ENCODE measurements at places on chromosomes 11 and 22.

DNA sequence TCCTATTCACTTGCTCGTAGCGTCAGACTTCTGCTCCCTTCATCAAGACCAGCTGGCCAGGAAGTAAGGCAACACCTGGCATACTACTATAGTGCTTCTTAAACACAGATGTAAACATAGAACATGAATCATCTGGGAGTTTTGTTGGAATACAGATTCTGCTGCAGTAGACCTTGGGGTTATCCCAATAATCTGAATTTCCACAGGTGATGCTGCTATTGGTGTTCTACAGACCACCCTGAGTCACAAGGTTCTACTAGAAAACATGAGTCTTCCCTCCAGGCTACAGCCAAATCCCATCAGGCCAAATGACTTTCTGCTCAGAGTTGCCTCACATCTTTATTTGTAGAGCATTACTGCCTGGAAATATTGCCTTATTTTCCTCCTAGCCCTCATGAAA, 175.2 kb downstream of the NELL1 start:
- no peak for DNase-seq

- DNase-seq, result no peak
Observed at GRCh38 chr11:133895551-133895950, 50.2 kb upstream of the SPATA19 start.

- no peak for DNase-seq
Observed at GRCh38 chr11:78208257-78209165, 19.8 kb downstream of the USP35 start.

DNA sequence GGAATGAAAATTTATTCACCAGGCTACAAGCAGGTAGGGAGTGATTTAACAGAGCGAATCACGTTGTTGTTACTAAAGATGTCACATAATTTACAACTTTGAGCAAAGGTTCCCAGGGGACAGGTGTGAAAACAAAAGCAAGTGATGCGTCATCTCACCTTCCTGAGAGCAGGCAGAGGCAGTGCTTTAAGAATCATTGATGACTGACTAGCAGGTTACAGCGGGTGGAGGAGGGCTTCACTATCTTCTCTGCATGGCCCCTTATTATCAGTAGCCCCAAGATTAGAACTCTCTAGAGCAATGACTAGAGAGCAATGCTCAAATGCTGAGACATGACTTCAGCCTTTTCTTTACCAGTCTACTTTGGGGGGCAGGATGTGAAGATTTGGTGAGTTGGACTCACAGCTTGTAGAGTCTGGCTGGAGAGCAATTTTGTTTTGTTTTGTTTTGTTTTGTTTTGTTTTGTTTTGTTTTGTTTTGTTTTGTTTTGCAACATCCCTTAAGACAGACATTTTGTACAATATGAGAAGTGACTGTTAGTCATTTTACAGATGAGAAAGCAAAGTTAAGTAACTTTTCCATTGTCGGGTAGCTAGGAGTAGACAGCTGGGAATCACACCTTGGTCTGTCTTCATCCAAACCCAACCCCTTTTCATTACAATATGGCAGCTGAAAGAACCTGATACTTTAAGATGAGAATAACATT, 84.8 kb downstream of the SLC1A2 start:
- no peak for DNase-seq

- DNase-seq, result no peak
Observed at GRCh38 chr11:19672586-19673206, 39.9 kb upstream of the NAV2 start.

DNA sequence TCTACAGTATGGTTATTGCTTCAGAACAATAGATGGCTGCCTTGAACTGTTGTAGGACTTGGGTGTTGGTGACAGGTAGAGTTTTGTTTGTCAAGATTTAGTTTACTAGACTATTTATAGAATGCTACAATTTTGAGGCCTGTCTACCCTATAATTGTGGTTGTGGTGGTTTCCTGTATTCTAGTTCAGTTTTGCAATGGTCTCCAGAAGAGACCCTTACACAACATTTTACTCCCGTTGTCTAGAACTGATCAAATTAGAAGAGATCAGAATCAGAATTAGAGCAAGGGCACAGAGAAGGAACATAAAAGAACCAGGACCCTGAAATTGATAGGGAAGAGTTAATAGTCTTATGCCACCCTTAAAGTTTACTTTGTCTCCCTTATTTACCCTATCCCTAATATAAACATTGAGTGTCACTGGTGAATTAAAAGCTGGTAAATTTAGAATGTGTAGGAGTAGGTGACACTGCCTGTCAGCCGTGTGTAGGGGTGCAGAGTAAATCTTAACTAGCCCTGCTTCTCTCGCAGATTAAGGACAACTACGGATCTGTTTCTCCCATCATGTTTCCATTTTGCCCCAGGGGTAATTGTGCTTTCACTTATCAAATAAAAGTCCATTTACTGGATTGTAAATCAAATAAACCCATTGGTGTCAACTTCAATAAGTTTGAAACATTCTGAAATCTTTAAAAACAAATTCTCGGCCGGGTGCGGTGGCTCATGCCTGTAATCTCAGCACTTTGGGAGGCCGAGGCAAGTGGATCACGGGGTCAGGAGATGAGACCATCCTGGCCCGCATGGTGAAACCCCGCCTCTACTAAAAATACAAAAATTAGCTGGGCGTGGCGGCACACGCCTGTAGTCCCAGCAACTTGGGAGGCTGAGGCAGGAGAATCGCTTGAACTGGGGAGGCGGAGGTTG, 10.9 kb upstream of the PHLDB1 start:
- DNase-seq, result no peak

- DNase-seq, result no peak
Observed at GRCh38 chr11:39174196-39174595, 2285.3 kb downstream of the LRRC4C start.

DNA sequence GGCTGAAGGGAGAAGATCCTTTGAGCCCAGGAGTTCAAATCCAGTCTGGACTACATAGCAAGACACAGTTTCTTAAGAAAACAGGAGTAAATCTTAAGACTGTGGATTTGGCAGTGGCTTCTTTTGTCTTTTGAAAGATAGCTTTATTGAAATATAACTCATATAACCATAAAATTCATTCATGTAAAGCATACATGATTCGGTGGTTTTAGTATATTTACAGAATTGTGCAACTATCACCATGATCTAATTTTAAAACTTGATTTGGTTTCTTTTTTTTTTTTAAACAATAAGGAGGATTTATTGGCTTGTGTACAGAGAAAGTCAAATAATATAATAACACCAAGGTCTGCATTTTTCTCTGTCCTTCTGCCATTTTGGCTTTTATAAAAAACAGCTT, 23.1 kb upstream of the PSMA1 start:
- no peak for DNase-seq

GRCh38 chr11:8354622-8355415, 91.1 kb upstream of the LMO1 start:
- no peak for DNase-seq

DNA sequence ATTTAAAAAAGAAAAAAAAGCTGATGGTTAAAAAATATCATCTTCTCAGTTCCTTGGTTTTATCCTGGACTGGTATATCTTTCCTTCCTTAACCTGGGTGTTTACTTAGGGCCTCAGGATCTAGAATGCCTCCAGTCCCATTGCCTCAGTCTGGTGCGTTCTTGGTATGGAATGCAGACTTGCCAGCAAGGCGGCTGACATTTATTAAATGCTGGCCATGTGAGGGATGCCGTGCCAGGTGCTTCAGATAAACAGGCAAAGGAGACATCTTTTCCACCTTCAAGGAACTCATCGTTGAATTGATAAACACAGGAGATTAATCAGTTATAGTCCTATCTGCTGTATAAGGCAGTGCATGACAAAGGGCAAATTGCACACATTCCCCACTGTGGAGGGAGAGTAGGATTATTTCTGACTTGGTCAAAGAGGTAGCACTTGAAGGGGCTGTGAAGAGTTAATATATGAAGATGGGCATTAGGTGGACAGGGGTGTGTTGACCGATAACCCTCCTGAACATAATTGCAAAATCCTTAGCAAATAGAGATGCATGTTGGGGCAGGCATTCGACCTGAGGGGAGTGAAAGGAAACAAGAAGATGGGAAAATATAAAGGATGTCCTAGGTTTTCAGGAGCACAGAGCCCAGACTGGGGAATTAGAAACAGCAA, 54.4 kb downstream of the ALX4 start:
- no peak for DNase-seq

DNA sequence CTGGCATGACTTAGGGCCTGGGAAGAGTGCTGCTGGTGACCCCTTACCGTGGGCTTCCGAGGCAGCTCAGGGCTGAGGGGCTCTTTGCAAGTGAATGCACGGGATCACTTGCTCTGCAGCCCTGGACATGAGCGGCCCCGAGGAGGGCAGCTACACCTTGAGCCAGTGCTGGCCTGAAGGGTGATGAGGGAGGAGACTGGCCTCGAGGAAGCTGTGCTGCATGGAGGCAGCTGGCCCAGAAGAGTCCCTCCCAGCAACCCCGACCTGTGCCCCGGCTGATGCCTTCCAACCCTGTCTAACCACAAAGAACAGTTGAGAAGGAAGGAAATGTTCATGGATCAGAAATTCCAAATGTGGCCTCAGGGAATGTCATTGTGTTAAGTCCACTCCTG, 45.2 kb downstream of the TBX1 start:
- DNase-seq, result no peak

GRCh38 chr11:58659404-58659803, 36.9 kb downstream of the CNTF start:
- no peak for DNase-seq

DNA sequence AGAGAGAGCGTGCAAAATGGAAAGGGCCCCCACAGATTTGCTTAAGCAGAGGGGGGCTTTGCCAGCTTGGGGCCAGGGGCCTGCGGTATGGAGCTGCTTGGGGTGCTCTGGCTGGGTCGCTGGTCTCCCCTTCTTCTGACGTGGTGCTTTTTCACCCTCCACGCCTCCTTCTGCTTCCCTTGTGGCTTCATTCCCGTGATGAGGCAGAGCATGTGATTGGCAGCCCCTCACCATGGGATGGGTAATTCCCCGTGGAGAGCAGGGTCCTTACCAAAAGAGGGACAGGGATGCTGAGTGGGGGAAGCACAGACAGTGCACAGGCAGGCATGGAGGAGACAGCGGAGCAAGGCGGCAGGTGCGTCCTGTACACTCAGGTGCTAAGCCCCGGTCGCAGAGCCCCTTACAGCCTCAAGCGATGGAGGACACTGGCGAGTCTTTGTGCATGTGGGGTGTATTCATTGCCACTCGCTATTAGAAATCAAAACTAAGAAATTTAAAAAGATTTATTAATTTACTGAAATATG, 19.9 kb upstream of the GRAMD4 start:
- no peak for DNase-seq

DNA sequence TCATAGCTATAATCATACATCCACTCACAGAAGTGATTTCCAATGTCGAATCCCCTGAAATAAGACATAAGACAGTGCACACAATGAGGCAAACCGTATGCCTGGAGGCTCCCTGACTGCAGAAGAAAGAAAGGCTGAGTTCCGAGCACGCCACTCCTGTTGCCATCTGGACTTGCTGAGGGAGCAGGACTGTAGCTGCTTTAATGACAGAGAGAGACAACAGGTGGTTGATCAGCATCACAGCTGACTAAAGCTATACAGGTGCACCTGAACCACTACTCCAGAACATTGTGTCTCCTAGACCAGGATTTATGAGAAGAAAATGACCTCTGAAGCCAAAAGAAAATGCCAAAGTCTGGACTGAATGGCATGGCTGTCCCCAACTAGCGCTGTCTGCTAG, 27.0 kb downstream of the TCIRG1 start:
- DNase-seq, result no peak

DNA sequence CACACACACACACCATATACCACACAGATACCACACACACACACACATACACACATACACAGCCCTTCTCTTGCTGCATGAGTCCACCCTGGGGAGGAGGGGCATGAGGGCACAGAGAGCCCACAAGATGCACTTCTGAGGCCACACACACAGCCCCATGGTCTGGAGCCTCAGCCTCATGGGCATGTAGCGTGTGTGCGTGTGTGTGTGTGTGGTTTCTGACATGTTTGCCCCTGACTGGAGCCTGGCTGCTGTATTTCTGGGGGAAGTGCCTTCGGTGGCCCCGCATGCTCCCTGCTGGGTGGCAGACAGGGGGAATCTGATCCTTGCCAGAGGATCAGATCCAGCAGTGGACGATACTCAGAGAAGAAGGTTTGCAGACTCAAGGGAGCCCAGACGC, 97.0 kb upstream of the PRR5 start:
- DNase-seq, result no peak

GRCh38 chr22:42892571-42893316, 35.7 kb upstream of the ARFGAP3 start:
- no peak for DNase-seq

DNA sequence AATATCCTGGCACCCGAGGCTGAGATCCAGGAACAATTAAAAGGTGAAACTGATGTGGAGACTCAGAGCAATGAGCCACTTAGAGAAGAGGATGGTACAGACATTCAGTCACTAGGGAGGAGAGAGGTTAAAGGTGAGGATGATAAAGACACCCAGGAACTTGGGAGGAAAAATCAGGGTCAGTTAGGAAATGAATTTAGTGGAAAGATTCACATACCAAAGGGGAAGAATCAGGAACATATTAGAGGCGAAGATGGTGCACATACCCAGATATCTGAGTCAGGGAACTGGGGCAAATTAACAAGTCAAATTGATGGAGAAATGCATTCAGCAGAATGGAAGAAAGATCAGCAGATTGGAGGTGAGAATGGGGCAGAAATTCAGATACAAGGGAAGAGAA, 4.1 kb upstream of the MEI1 start:
- DNase-seq, result no peak

DNA sequence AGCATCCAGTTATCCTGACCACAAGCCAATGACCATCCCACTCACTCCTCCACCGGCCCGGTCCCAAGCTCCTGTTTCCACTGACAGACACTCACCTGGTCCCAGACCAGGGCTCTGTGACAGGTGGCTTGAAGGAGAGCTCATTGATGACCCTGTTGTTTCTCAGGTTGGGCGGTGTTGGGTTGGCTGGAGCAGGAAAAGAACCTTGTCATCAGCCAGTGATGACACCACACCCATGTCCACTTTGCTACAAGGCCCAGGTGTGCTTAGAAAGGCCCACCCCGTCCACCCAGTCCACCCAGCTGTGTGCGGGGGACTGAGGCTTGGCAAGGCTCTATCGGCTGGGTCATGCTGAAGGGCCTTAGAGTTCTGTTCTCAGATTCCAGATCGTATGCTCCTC, 42.9 kb downstream of the GAB4 start:
- DNase-seq, result no peak

DNA sequence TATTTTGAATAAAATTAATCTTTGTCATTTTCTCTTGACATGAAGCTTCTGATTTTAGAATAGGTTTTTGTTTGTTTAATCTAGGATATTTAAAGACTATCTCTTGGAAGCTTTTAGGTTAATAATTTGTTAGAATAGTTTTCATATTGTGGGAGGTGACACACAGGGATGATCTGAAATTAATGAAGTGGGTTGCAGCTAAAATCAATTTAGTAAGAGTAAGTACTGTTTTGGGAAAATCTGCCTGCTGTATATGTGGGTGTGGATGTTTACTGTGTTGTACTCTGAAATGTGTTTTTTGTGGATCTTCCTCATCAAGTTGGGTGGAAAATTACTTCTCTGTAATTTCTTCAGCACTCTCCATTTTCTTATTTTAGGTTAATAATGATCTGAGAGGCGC, 67.3 kb downstream of the BID start:
- no peak for DNase-seq

DNA sequence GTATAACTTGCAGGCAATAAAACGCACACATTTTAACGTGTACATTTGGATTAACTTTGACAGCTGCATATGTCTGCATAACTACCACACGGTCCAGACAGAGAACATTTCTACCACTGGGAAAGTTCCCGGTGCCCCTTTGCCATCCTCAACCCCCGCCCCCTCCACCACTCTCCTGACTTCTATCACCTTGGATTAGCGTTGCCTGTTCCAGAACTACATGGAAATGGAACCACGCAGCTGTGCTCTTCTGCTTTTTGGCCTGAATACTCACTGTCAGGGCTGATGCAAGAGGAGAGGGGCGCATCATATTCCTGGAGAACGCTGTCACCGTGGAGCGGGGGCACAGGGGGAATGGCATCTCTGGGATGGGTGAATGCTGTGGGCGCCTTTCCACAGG, 62.1 kb downstream of the LRP5 start:
- DNase-seq, result no peak

Data from activated CD8-positive, alpha-beta memory T cell treated with anti-CD3 and anti-CD28 coated beads for 1 hour (primary cell).